ENCODE measurements at places on chromosomes 2 and 18.

GRCh38 chr2:224982226-224982625 is 60.0 kb downstream of the DOCK10 start:
- DNase-seq: no peak

- peak; percentile 78 for DNase-seq
Observed at GRCh38 chr2:228180181-228181097, 1.0 kb downstream of the SPHKAP start.

- DNase-seq: no peak
Observed at GRCh38 chr2:240412975-240413812, 22.3 kb upstream of the GPC1 start.

DNA sequence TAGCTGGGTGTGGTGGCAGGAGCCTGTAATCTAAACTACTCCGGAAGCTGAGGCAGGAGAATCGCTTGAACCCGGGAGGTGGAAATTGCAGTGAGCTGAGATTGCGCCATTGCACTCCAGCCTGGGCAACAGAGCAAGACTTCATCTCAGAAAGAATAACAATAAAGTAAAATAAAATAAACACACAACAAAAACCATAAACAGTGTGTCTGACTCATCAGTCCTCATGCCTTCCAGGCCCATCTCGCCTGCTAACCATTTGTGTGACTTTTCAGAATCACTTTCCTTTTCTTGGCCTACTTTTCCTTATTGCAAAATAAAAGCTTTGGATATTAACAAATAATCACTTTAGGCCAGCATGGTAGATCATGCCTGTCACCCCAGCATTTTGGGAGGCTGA is 42.0 kb upstream of the ASXL2 start:
- no peak for DNase-seq

- DNase-seq: no peak
Observed at GRCh38 chr2:75633620-75634019, 13.0 kb upstream of the MRPL19 start.

GRCh38 chr2:1309507-1309906 is 103.8 kb upstream of the TPO start:
- no peak for DNase-seq

- no peak for DNase-seq
Observed at GRCh38 chr2:208879666-208880065, 473.1 kb downstream of the PTH2R start.

DNA sequence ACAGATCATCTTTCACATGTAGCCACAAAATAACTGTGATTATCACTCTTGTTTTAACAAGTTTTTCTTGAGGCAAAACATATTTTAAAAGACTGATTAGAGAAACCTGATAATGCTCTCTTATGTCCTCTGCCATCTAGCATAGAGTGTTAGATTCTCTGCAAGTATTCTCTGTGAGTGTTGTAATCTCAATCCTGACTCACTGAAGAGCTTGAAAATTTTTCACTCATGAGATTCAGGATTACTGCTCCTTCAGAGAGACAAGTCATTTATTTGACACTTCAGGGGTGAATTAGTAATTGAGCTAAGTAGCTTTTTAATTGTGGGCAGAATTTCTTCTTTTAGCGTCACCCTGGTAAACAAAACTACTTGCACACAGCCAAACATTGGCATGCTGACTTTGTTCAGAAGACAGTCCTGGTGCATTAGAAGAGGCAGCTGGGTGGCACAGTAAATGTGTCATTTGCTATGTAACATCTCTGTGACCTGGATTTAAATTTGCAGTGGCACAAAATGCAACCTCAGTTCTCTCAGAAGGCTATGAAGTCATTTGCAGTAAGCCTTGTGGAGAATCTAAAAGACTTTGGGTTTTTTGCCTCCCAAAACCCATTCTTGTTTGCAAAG is 172.9 kb downstream of the LRP1B start:
- peak; percentile 9 for DNase-seq

- no peak for DNase-seq
Observed at GRCh38 chr2:229731363-229731762, 17.0 kb upstream of the DNER start.

- DNase-seq: no peak
Observed at GRCh38 chr2:236785611-236786057, 216.0 kb downstream of the ACKR3 start.

GRCh38 chr18:48732767-48733424 is 194.1 kb downstream of the CTIF start:
- DNase-seq: no peak

- DNase-seq: no peak
Observed at GRCh38 chr2:166924967-166925366, 36.7 kb downstream of the XIRP2 start.

- no peak for DNase-seq
Observed at GRCh38 chr2:184633726-184634125, 35.4 kb downstream of the ZNF804A start.

DNA sequence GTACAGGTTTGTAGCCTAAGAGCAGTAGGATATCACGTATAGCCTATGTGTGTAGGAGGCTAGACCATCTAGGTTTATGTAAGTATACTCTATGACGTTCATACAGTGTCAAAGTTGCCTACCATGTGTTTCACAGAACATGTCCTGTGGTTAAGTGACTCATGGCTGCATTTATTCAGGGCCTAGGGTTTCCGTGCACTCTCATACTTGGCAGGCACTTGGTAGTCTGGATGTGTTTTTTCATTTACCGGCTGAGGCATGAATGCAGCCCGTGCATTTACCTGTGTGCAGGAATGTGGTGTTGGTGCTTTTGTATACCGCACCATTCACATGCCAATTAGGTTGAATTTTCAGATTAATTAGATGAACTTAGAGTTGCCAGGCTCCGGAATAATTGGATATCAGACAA is 43.4 kb downstream of the MYL12B start:
- no peak for DNase-seq

DNA sequence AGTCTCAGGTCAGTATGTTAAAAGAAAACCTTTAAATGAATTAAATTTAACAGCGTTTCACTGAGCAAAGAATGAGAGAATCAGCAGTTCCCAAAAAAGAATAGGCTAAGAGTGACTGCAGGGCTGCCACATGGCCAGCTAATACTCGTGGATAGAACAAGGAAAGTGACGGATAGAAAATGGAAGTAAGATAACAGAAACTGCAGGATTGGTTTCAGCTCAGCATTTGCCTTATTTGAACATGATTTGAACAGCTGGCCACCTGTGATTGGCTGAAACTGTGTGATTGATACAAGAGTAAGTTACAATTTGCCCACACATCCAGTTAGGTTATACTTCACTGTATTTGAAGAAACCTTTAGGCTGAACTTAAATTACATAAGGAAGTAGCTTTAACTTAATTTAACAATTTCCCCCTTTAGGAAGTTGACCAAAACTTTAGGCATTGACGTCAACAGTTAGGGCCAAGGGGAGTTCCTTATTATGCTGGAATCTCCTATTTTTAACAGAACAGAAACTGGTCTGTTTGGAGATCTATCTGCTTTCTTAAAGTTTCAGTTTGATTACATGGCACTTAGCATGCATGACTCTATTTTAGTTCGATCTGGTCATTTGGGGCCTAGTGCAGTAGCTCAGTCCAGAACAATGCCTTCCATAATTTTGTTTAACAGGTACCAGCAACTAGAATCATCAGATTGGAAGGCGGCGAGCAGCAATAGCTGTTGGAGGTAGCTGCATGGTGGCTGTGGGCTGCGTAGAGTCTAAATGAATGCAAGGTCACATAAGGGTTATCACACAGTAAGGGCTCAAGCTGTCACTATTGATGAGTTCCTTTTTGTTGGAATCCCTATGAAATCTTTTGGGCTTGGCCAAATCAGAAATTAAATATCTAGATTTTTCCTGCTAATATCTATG is 143.4 kb downstream of the TRIM43 start:
- no peak for DNase-seq

DNA sequence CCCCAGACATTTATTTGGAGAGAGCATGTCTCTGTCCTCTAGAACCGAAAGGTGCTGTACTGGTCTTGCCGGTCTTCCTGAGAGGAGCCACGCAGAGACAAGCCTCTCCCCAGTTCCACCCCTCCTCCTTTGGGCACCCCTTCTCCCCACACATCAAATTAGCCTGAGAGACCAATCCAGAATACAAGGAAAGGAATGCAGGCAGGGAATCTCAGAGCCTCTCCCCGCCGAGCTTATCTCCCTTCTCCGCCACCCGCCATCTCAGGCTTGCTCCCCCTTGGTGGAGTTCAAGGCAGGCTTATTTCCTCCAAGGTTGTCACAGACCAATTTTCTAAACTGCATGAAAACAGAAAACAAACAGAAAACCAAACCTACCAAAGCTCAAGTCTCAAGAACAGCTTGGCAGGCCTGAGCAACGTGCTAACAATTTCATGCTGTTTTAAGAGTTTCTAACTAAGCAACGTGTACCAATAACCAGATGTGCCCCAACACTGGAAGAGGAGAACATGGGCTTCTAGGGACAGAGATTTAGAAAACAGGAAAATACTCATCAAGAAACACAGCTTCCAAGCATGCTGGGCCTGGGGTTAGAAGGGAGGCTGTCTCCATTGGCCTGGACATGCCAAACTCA is 124.5 kb upstream of the PKDCC start:
- DNase-seq: no peak

GRCh38 chr2:151258121-151258520 is 3.5 kb downstream of the RBM43 start:
- no peak for DNase-seq

DNA sequence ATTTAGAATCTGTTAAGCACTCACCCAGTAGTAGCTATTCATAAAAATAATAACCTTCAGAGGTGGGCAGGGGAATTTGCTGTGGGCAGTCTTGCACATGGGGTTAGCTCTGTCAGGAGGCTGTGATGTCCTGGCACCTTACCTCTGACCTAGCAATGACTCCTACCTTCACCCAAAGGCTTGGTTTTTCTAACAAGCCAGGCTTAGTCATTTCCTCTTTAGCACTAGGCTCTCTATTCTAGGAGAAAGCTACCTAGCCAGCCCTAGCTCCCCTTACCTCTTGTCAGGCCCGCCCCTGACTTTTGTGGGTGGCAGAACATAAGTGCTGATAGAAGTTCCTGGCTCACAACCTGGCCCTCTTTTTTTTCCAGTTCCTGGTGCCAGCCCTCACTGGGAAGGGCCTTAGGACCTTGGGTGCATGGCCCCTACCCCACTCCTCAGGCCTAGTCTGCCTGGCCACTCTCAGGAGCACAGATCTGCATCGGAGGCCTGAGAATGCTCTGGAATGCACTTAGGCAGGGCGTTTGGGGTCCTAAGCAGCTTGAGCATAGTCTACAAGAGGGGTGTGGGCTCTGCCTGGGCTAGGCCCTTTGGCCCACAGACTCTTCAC is 17.7 kb downstream of the CPLX4 start:
- no peak for DNase-seq

GRCh38 chr2:128452536-128453530 is 134.2 kb upstream of the HS6ST1 start:
- DNase-seq: no peak

DNA sequence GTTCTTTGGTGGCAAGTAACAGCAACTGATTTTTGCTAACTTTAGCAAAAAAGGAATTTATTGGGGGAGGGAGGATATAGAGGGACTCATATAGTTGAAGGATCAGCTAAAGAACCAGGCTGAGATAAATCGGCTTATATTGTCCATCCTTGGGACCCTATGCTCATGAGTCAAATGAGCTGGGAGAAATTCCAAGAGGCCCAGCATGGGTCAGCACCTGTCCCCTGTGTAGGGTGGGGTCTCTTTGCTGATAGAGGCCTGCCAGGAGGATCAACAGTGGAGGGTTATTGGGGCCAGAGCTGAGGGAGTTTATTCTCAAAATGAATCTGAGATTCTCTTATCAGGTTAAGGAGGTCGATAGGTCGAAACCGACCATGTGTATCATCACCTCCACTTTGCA is 97.2 kb downstream of the VAPA start:
- no peak for DNase-seq

- no peak for DNase-seq
Observed at GRCh38 chr2:234694244-234695013, 197.5 kb upstream of the ARL4C start.

GRCh38 chr2:109000738-109001137 is 11.7 kb upstream of the EDAR start:
- DNase-seq: no peak

DNA sequence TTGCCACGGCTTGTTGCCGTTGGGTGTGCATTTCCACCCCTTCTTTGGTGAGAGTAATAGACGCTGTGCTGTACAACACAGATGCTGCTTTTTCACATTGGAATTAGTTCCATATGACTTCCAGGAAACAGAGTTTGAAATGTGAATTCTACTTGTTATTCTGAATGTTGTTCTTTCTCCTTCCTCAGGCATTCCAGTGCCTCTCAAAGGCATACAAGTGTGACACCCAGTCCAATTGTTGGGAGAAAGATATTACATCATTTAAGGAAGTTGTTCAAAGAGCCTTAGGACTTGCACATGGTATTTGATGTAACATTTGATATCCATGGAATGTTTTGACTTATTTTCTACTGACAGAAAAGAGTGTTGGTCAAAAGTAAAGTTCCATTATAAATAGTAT is 134.4 kb upstream of the LTBP1 start:
- no peak for DNase-seq

DNA sequence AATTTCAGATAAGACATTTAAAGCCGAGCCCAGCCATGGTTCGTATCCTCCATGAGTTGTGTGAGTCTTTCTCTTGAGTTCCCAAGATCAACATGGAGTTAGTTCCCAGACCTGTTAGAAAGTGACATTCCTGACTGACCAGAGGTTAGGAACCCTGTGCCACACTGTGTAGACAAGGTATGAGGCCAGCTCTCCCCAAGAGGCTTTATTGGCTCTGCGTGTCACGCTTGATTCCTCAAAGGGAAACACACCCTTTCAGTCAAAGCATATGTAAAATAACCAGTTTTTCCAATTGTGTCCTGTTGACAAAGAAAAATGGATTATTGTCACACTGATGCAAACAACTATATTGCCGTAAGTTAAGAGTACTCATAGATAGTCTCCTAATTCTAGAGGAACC is 1.2 kb downstream of the SULT1C3 start:
- no peak for DNase-seq

GRCh38 chr18:79802298-79802697 is 4.6 kb downstream of the KCNG2 start:
- no peak for DNase-seq

Measured in cerebellar nuclear complex (tissue), 1 donor.